ENCODE measurements at places on chromosomes 11 and 22. TPM values are rescaled to one million over a fixed set of nuclear protein-coding genes. Genes with fewer than 3 reads are reported as not detected.

MS4A12 gene
- not detected for total RNA-seq

GRCh38 chr22:25563761-25564319, 635 bp upstream of the GRK3 start:
- DNase-seq = no peak
- peaks cover 1% of the 10 kb centered on the region for H3K27me3 ChIP-seq
- H3K4me1 ChIP-seq = no peaks in the 10 kb centered on the region
- H3K36me3 ChIP-seq = no peaks in the 10 kb centered on the region
- no peak overlapping the region for H3K27ac ChIP-seq

GRCh38 chr11:59849129-59849528, 3.8 kb upstream of the CBLIF start:
- H3K4me3 ChIP-seq = no peak overlapping the region
- no peaks in the 10 kb centered on the region for H3K36me3 ChIP-seq
- DNase-seq = no peak
- H3K27ac ChIP-seq = no peak overlapping the region
- no peaks in the 10 kb centered on the region for H3K27me3 ChIP-seq
- 0 out of 2 replicates have a peak, but pooled peaks cover 3% of the 10 kb centered on the region for H3K4me1 ChIP-seq

DNA sequence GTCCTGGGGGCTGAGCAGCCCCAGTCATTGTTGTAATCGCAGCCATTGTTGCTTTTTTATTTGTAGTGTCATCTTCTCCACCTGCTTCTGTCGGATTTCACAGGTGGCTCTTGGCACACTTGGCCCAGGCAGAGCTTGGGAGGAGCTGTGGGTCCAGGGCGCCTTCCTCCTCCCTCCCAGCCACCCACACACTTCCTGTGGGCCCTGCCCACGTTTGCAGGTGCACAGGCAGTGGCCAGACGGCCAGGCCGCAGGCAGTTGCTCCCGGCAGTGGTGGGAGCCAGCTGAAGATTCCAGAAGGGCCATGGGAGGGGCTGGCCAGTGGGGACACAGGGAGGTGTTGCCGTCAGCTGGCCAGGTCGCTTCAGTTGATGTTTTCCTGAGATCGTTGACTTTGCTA, 1191.9 kb downstream of the BRD1 start:
- no peak for DNase-seq
- H3K36me3 ChIP-seq = no peaks in the 10 kb centered on the region
- no peak overlapping the region for H3K27ac ChIP-seq
- no peaks in the 10 kb centered on the region for H3K4me1 ChIP-seq
- H3K27me3 ChIP-seq = no peaks in the 10 kb centered on the region

DNA sequence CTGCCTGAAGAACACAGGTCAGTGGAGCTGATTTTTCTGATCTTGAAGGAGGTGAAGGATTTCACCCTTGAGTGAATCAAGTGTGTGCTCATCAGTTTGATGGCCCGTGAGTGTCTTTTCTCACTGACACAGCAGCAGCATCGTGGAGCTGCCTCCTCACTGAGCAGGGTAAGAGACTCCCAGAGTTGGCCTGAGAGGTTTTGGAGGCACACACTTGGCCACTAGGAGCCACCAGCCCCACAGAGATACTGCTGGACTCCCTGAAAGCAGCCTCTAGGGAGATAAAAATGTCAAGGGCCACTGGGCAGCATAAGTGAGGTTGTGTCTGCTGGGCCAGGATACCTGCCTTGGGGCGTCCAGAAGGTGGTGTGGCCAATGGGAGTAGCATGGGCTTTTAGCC, 245.4 kb downstream of the GRIK4 start:
- DNase-seq = no peak
- H3K4me3 ChIP-seq = no peak overlapping the region
- no peaks in the 10 kb centered on the region for H3K27me3 ChIP-seq
- peaks cover 4% of the 10 kb centered on the region for H3K4me1 ChIP-seq
- H3K27ac ChIP-seq = no peak overlapping the region
- no peaks in the 10 kb centered on the region for H3K36me3 ChIP-seq

BAIAP2L2 gene
- 2.3 TPM for total RNA-seq

CD44 gene
- 5.2 TPM for total RNA-seq

POU2AF3 gene
- total RNA-seq = 0.52 TPM

GRCh38 chr11:100438376-100438775, 248.7 kb upstream of the ARHGAP42 start:
- no peaks in the 10 kb centered on the region for H3K36me3 ChIP-seq
- no peak overlapping the region for H3K27ac ChIP-seq
- no peak for DNase-seq
- H3K4me1 ChIP-seq = no peaks in the 10 kb centered on the region

DNA sequence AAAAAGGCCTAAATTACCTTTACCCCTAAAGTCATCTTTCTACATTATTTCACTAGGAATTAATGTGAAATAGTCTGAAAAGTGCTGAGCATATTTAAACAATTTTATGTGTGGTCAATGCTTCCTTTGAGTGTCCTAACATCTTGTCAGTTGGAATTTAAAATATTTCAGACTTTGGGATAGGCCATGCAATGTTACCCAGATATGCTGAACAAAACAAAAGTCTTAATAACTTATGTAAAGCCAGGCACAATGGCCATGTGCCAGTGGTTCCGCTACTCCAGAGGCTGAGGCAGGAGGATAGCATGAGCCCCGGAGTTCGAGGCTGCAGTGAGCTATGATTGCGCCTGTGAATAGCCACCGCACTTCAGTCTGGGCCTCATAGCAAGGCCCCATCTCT, 137.4 kb downstream of the CADM1 start:
- no peak for DNase-seq
- H3K4me3 ChIP-seq = no peak overlapping the region
- no peaks in the 10 kb centered on the region for H3K36me3 ChIP-seq
- H3K4me1 ChIP-seq = no peaks in the 10 kb centered on the region
- no peaks in the 10 kb centered on the region for H3K27me3 ChIP-seq
